ENCODE measurements at places on chromosomes 3 and 15.

DNA sequence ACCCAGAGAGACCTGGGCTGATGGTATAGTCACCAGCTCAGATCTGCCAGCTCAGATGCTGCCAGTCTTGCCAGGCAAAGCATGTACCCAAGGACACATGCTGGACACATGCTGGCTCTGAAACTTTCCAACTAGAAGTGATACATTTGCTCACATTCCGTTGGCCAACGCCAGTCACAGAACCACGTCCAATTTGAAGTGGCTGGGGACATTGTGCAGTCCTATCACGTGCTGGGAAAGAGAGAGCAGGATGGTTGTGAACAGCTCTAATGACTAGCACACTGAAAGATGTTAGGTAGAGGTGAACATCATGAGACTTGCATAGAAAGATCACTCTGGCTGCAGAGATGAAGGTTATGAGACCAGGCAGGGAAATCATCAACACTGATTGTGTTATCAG is 308.5 kb upstream of the ROPN1 start:
- DNase-seq, result no peak

- DNase-seq, result no peak
Measured at GRCh38 chr15:52844823-52845222, 54.7 kb upstream of the ONECUT1 start.

- no peak for DNase-seq
Measured at GRCh38 chr3:143928541-143929255, 42.9 kb upstream of the DIPK2A start.

DNA sequence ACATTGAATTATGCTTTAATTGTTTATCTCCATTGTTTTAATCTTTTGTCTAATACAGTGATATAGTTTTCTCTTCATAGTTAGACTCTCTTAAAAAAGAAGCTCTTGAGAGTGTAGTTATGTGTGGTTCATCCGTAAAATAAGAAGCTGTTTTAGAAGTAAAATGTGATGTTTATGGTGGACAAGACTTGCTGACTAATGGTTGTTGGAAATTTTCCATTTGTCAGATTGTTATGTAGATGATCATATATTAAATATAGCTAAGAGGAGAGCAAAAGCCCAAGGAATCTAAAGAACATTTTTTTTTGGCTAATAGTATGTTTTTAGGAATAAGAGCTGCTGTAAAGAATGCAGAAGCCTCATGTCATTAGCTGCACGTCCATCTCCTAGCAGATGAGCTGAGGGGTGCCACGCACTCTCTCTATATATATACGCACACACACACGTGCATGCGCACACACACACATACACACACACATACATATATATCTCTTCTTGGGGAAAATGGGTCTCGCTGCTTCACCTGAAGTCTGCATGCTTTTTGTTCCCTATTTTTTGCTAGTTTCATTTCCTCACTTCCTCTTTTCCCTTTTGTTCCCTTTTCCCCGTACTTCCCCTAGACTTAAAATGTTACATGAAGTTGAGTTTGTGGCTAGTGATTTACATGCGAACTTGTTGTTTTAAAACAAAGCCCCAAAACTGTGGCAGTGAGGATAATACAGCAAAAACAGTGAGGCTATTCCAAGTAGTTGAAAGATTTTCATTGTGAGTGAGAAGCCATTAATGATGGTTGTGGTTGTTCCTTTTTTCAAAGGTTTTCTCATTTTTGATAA is 107.8 kb downstream of the MBNL1 start:
- DNase-seq, result peak; percentile 91

GRCh38 chr15:43361313-43361903 is 9.4 kb downstream of the ZSCAN29 start:
- no peak for DNase-seq

GRCh38 chr3:32577581-32578556 is 7.2 kb upstream of the DYNC1LI1 start:
- peak; percentile 57 for DNase-seq

DNA sequence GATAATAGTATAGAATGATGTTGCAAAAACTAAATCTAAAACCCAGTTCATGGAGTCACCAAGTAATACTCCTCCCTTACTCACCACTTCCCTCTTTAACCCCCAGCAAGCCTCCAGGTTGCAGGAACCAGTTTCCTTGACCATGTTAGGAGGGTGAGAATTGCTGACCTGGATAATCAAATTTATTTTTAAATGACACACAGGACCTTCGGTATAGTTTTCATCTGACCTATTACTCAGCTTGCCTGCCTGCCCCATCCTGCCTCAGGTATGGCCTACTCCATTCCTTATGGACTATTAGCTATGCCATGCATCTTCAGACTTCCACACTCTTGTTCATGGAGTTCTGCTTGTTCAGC is 883 bp downstream of the RTP4 start:
- no peak for DNase-seq

- DNase-seq, result no peak
Measured at GRCh38 chr3:12449889-12450682, 34.2 kb upstream of the TSEN2 start.

DNA sequence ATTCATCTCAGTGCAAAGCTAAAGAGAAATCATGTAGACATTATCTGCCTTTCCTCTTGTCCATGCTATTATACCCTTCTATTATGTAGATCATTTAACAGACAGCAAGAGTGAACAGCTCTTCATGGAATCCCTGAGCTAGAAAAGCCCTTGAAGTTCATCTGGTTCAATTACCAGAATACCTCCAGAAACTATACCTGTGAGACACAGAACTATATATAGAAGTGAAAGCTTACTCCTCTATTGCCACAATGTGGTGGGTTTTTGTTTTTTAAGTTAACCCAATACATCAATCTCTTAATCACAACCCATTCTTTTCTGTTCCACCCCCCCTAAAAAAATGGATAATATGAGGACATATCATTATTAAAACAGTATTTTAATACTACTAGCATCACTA is 347.7 kb downstream of the PLCL2 start:
- no peak for DNase-seq

- DNase-seq, result no peak
Measured at GRCh38 chr3:97954228-97954827, 17.9 kb downstream of the RIOX2 start.

- DNase-seq, result no peak
Measured at GRCh38 chr3:78785004-78785403, 982.8 kb downstream of the ROBO1 start.

- no peak for DNase-seq
Measured at GRCh38 chr3:41705893-41706292, 256.0 kb downstream of the ULK4 start.

GRCh38 chr15:60961541-60962485 is 267.3 kb downstream of the RORA start:
- no peak for DNase-seq

DNA sequence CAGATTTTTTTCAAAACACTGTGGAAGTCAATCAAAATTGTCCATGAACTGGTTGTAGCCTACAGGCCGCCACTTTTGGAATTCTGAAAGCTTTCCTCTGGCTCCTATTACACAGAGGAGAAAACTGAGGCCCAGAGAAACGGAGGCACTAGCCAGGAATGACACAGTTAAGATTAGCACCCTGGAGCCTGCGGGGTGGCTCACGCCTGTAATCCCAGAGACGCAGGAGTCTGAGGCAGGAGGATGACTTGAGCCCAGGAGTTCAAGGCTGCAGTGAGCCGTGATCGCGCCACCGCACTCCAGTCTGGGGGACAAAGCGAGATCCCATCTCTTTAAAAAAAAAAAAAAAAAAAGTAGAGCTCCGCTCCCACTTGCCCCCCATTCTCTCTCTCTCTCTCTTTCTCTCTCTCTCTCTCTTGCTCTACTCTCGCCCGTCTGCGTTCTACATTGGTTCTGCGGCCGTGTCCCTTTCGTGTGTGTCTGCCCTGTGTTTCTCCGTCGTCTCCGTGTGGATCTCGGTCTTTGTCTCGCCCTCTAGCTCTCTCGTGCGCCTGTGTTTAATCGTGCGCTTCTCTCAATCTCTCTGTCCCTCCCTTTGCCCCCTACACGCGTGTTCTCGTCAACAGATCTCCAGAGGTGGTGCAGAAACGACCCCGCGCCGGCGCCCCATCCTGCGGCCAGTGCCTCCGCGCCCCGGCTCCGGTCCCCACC is 512 bp upstream of the TRH start:
- DNase-seq, result no peak

DNA sequence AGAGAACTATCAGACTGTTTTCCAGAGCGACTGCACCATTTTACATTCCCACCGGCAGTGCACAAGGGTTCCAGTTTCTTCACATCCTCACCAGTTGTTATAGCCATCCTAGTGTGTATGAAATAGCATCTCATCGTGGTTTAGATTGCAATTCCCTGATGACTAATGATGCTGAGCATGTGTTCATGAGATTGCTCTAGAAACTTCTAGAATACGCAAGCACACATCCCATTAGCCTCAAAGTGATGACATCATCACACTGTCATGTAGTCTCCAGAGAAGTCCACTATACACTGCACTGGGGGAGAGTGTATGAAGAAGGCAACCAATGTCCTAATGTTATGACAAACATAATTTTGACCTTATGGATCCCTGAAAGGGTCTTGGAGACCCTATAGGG is 30.1 kb downstream of the FBLN2 start:
- DNase-seq, result peak; percentile 88

- no peak for DNase-seq
Measured at GRCh38 chr3:183699238-183699947, 1.8 kb downstream of the YEATS2 start.

GRCh38 chr3:33004205-33004604 is 52.8 kb downstream of the CCR4 start:
- DNase-seq, result no peak

DNA sequence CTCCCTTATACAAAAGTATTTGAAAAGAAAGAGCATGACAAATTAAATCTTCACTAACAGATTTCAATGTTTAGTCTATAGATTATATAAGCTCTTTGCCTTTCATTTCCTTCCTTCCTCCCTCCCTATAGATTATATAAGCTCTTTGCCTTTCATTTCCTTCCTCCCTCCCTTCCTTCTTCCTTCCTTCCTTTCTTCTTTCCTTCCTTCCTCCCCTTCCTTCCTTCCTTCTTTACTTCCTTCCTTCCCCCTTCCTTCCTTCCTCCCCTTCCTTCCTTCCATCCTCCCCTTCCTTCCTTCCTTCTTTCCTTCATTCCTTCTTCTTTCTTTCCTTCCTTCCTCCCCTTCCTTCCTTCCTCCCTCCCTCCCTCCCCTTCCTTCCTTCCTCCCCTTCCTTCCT is 209.8 kb upstream of the CBLB start:
- DNase-seq, result no peak

All from fibroblast of skin of back (primary cell).